ENCODE measurements at places on chromosomes 2 and 18.

GRCh38 chr18:45839414-45840395 lies 14.2 kb downstream of the SIGLEC15 start:
- no peak for DNase-seq

- DNase-seq: no peak
These were observed 52.0 kb upstream of the CHAC2 start for GRCh38 chr2:53715568-53715967.

GRCh38 chr18:75164479-75164878 lies 44.5 kb downstream of the PTGR3 start:
- no peak for DNase-seq

- DNase-seq: no peak
These were observed 58.4 kb upstream of the GREB1L start for GRCh38 chr18:21183670-21184069.

DNA sequence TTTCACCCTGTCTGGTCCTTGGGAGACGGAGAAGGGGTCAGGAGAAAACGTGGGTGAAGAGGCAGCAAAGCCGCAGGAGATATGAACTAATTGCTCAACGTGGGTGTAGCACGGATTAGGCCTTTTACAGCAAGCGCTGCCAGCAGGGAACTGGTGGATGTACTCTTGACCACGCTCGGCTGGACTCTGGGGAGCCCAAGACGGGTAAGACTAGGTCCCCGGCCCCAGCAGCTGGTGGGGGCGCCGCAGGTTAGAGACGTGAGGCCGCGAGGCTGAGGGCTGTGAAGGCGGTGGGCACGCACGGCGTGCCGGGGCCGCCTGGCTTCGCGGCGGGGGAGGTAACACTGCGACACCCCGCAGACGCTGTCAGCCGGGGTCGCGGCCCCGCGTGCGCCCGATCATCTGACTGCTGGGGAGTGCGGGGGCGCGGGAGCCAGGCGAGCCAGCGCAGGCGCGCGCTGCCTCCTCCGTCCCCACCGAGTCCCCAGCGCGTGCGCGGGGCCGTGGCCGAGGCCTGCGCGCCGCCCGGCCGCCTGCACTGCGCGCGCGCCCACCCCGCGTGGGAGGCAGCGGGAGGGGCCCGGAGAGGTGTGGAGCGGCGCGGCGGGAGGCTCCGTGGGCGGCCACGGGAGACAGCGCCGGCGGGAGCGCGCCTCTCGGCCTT lies at the start of gene CLIP4:
Gene CLIP4 (plus strand): TSS at position 470 of the 664 bp plus-strand sequence. CDS start 5,974 bp downstream, outside the sequence.
- DNase-seq: peak; percentile 52

GRCh38 chr2:239657992-239658391 lies 257.2 kb upstream of the HDAC4 start:
- DNase-seq: no peak

Measured in activated naive CD8-positive, alpha-beta T cell treated with anti-CD3 and anti-CD28 coated beads, Interleukin-2, amount 50 U/mL, for 16 hours (primary cell).